Brain (organoid and tissue), 16 donors: ENCODE measurements at places on chromosomes 13 and 19.

GRCh38 chr19:11693505-11694499 lies 44.9 kb downstream of the ZNF823 start:
- DNase-seq, result peak; percentile 57

DNA sequence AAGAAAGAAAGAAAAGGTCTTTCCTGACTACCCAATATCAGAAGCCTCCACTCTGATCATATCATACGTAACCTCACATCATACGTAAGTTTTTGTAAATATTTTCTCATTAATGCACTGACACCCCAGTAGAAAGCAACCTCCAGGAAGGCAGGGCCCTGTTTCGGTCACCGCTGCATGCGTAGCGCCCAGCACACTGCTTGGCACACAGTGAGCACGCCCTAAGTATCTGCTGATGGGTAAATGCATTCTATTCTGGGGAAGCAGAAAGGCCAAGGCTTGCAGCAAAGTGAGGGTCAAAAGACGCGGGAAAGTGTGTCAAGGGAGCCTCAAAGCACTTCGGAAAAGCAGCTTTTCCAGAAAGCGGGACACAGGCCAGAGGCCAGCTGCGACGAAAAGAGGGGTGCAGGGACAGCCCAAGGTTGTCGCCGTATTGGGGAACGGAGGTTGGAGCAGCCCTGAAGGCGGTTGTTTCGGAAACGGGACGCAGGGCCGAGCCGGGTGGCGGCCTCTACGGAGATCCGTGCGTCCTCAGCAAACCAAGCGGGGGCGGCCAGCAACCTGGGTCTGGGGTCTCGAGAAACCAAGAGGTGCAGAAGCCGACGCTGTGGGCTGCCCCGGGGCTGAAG lies 463 bp downstream of the SUGP1 start:
- no peak for DNase-seq

DNA sequence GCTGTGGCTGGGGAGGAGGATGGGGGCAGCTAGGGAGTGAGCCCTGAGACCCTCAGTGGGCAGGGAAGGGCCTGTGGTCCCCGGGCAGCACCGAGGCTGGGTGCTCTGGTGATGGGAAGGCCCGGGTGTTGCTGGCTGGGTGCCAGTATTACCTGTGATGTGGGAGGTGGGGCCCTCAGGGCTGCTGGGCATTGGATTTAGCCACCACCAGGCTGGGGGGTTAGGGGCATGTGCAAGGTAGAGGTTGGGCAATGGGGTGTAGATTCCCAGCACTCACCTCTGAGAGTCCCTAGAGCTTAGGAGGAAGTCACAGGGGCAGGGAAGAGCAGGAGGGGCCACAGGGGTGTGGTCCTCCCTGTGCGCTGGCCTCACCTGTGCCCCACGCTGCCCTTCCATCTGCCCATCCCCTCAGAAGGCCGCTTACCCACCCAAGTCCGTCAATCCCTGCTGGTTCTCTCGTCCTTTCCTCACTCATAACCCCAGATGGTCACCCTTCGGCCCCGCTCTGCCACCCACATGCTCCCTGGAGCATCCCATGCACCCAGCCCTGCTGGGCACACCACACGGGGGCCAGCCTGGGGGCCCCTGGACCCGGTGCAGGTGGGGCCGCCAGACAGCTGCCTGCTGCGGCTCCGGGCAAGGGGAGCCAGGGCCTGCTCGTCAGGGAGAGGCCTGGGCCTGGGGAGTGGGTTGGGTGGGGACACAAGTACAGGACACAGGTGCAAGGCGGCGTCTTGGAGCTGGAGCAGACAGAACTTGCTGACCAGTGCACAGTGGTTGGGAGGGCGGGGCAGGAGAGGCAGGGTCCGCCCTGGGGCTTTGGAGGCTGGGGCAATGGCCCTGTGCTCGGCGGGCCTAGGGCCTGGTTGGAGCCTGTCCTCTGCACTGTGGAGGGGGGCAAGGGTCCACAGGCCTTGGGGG lies 12.5 kb downstream of the EPN1 start:
- no peak for DNase-seq

DNA sequence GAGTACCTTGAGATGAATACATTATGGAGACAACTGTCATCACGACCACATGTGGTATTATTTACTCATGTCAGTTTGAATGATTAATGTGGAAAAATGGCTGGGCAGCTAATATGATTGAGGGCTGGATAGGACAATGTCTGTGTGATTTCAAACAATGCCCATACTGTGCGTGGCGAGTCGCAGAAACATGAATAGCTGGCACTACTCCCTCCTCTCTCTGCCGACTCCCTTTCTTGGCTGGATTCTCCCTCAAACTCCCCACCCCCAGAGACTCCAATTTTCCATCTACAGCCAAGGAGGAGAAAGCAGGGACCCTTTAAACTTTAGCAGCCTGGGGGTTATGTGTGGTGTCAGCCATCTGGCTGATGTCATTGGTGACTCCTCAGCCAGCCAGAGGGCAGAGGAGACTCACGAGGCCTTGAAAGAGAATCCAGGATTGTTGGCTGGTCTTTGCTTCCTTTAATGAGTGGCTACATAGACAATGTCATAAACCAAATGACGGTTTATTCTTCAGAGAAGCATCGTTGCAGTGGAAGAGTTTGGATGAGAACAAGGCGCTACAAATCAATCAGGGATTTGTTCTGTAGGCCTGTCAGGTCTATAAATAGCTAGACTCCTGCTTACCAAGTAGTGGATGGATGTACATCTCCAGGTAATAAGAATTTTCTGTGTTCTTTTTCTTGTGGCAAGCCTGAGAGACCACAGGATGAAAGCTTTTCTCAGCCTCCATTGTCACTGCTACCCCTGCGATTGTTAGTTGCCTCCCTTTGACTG lies 165.6 kb downstream of the DLEU7 start:
- no peak for DNase-seq

DNA sequence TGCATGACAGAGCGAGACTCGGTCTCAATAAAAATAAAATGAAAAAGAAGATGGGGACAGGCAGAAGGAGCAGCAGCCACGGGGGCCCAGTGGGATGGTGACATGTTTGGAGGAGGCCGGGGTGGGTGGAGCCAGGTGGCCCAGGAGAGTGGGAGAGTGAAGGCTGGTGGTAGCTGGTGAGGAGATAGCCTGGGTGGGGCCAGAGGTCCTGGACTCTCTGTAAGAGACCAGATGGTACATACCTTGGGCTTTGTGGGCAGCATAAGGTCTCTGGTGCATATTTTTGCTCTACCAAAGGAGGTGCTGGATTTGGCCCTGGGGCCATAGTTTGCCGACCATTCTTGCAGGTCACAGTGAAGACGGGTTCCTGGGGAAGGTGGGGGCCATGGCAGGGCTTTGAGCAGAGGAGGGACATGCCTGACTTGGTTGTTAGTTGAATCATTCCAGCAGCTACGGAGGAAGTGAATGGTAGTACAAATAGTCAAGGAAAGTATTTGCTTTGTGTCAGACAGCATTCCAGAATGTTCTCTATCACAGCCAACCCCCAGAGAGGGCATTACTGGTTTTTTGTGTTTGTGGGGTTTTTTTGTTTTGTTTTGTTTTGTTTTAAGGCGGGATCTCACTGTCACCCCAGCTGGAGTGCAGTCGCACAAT lies 69.1 kb downstream of the ARHGEF18 start:
- no peak for DNase-seq

DNA sequence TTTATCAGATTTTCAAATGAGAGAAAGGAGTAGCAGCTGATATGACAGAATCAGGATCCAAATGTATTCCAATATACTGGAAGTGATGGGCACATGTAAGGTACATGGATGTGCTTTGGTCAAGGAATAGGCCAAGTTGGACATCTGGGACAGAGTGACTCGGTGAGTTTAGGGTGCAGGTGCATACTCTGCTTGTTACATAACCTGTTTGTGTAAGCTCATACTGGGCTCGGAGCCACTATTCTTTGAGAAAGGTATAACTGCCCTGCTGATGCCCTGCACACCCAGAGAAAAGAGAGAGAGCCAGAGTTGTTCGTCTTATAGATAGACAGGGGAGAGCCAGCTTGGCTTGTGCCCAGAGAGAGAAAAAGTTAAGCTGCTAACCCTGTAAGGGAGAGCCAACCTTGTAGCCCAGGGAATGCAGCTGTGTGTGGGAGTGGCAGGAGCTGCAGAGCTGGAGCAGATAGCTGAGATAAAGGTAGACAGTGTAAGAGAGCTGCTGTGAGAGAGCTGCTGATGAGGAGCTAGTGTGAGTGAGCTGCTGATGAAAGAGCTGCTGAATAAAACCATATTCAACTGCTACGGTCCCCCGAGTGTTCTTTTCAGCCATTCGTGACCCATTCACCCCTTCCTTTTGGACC lies 40.7 kb upstream of the N4BP2L1 start:
- no peak for DNase-seq
